Ecto neural progenitor cell (in vitro differentiated cells): ENCODE measurements at places on chromosomes 11 and 22.
A peak's percentile ranks its signal among the peaks of the same experiment; 100 is the strongest.

DNA sequence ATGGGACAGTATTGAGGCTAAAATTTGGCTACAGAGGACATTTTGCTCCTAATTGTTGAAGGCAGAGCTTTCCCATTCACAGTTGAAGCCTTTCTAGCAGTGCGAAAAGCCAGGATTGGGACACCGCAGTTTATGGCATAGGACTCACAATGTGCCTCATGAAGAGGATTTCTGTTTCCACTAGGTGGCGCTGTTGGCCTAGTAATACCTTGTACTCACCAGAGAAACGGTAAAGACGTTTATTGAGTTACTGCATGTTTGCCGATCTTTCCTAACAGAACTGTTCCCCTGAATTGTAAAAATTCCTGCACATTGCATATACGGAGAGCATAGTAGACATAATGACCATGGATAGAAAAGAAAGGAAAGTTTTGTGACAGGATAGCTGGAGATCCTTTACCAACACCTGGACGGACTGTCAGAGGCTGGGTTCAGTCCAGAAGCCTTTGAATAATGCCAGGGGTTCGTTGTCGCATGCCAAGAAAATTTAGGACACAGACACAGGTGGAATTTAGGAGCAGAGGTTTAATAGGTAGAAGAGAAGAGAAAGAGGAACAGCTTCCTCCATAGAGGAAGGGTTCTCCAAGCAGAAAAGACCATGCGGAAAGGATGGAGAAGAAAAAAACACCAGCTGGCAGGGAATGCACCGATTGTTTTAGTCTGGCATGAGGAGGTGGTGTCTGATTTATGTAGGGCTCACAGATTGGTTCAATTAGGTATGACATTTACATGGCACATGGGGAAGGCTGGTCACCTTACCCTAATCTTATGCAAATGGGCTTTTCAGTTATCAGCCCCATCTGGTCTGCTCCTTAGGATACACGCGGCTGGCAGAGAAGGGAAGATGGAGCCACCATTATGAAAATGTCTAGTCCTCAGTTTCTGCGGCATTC, 10.8 kb upstream of the OR51D1 start:
- peak; percentile 82 for DNase-seq

GRCh38 chr22:43066134-43066533, 23.1 kb downstream of the TTLL1 start:
- DNase-seq, result no peak

- no peak for DNase-seq
These were observed 71.0 kb downstream of the AMBRA1 start for GRCh38 chr11:46522682-46523281.

GRCh38 chr22:25748704-25749103, 6.7 kb downstream of the MYO18B start:
- no peak for DNase-seq

- DNase-seq, result no peak
These were observed 16.5 kb downstream of the NCAM1 start for GRCh38 chr11:112977755-112978154.

DNA sequence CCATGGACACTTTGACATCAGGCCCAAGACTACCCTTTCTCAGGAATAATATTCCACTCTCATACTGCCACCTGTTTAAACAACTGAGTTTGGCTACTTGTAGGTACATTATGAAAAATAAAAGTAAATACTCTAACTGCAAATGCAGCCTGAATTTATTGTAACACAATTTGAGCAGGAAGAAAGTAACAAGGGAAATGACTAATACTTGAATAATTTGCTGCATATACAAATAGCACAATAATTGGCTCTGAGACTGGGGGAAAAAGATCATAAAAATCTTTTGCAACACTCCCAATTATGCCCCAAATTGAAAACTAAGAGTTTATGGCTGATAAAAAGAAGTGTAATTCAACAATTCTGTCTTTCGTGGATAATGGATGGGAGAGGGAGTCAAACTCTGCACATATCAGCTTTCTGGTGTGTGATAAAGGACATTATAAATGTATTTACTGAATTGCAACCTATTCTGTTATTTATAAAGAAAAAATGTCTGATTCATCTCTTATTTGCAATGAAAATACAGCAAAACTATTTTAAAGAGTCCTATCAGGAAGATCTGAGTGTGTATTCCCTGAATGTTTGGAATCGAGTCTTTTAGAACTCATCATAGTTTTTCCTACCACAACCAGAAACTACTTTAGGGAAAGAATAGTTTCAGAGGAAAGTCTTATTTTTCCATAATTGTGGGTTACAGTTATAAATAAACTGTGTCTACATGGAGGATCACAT, 359.0 kb downstream of the JRKL start:
- DNase-seq, result no peak

- DNase-seq, result peak; percentile 64
These were observed 19.1 kb downstream of the MGAT3 start for GRCh38 chr22:39475902-39476301.
